ENCODE measurements at places on chromosomes 7 and 10.

DNA sequence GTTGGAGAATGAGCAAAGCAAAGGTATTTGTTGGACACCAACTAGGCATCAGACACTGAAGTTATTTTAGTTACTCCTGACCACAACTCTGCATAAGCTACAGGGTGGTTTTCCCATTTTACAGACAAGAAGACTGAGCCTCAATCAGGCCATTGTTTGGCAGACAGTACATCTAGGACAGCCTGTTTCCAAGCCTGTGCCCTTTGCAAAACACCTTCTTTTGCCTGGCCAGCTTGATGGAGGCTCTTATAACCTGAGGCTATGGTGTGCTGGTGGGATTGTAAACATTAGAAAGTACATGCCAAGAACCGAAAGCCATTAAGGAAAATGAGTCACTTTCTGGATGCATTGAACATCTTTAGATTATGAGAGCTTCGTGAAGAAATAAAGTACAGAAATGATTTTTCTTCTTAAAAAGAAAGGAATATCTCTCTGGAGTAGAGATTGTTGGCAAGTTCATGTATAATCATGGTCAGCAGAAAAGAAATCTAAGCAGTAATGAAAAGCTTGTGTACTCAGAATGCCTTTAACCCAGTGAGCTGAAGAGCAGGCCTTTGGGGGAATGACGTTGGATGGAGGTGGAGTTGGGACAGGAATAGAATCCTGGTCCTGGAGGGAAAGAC, 140.6 kb downstream of the KIAA1217 start:
- DNase-seq: no peak

DNA sequence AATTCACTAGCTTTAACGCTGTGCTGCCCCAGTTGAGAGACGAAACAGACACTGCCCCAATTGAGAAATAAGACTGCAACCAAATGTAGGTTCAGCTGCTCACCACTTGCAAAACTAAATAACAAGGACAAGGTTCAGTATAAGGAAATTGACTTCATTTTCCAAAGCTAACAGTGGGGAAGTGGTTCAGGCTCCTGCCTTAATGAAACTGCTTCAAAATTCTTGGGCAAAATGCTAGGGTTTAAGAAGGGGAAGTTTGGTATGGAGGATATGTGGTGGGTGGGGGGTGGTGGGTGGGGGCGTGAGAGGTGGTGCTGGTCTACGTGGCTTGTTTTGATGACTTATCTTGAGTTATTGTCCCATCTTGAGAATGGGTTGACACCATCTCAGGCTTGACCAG, 21.8 kb downstream of the MRPL32 start:
- DNase-seq: no peak

- no peak for DNase-seq
Observed at GRCh38 chr7:43481902-43482678, 100.8 kb upstream of the STK17A start.

GRCh38 chr10:104711302-104711721, 70.2 kb downstream of the SORCS3 start:
- DNase-seq: no peak

GRCh38 chr7:16412274-16413254, 8.8 kb downstream of the CRPPA start:
- no peak for DNase-seq

- DNase-seq: no peak
Observed at GRCh38 chr10:71213761-71214440, 1.5 kb downstream of the UNC5B start.

DNA sequence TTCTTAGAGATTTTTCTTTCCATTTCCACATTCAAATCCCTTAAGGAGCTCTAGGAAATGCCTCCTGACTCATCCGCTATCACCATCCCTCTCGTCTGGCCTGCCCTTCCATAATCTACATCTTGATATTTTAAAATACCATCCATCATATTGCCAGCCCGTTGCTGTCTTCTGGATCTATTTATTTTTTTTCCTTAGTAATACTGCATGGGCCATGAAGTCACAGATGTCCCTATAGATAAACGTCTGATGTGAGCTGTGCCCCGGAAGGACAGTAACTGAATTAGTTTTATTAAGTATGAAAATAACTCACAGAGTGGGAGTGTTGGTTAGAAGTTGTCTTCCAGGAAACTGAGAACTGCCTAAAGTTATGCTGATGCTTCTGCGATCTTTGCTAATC, 76.2 kb downstream of the KLF6 start:
- no peak for DNase-seq

Data from GM18507 (cell line).